ENCODE measurements at places on chromosomes 1 and 21. TPM values are rescaled to one million over a fixed set of nuclear protein-coding genes. Genes with fewer than 3 reads are reported as not detected.

GRIK3 gene
- total RNA-seq: 0.65 TPM

FAM110D gene
- 4.0 TPM for total RNA-seq

MAB21L3 gene
- 0.27 TPM for total RNA-seq

NMNAT2 gene
- 2.1 TPM for total RNA-seq

SLC44A5 gene
- total RNA-seq: 1.8 TPM

HAX1 gene
- total RNA-seq: 184 TPM

GORAB gene
- total RNA-seq: 7.8 TPM

RAVER2 gene
- total RNA-seq: 30.1 TPM

GPR61 gene
- total RNA-seq: not detected

GOLT1A gene
- not detected for total RNA-seq

C1orf141 gene
- not detected for total RNA-seq

CACNA1E gene
- 3.7 TPM for total RNA-seq

FMO1 gene
- 0.35 TPM for total RNA-seq

GRHL3 gene
- total RNA-seq: not detected

VWA1 gene
- total RNA-seq: 20.5 TPM

MCOLN3 gene
- total RNA-seq: 1.2 TPM

NUP133 gene
- 27.9 TPM for total RNA-seq

KCNA3 gene
- total RNA-seq: 0.38 TPM

HRNR gene
- not detected for total RNA-seq

LIN28A gene
- total RNA-seq: not detected

TRIM46 gene
- total RNA-seq: 0.16 TPM

OR2L2 gene
- not detected for total RNA-seq

GPATCH3 gene
- 10.9 TPM for total RNA-seq

KPRP gene
- total RNA-seq: not detected

KRTAP19-3 gene
- total RNA-seq: not detected

AJAP1 gene
- not detected for total RNA-seq

NR0B2 gene
- 4.7 TPM for total RNA-seq

BRDT gene
- total RNA-seq: not detected

ATP1A4 gene
- not detected for total RNA-seq

PGLYRP3 gene
- total RNA-seq: not detected

ACAP3 gene
- total RNA-seq: 57.3 TPM

LRRC8C gene
- total RNA-seq: 7.7 TPM

MYOG gene
- not detected for total RNA-seq

TMEM125 gene
- total RNA-seq: not detected

CDCA8 gene
- total RNA-seq: 0.60 TPM

MARK1 gene
- 17.3 TPM for total RNA-seq

SPRR5 gene
- total RNA-seq: not detected

SYNC gene
- total RNA-seq: 24.7 TPM

Data from Right ventricle myocardium inferior (tissue), 1 donor.